ENCODE measurements at places on chromosomes 3 and 15.

DNA sequence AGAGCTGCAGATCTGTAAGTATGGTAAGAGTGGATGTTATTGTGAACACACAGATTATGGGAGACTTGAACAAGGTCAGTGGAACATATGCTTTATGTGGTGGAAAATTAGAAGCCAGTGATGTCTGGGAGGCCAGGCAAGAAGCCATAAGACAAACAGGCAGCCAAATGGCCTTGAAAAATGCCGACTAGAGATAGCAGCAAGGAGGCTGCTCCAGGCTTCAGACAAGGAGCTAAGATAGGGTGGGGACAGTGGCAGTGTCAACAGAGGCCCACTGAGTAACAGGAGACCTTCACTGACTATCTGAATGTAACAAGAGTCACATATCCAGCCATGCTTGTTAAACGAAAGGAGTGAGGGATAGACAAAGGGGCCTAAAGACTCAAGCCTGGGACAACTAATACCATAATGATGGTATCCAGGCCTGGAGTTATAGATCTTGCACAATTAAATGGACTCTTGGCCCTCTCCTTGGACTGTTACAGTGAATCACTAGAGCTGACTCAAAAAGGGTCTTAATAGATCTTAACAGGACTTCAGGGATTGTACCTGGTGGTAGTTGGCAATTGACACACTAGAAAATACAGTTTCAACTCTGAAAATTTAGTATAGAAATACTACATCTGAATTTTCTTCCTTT is 50.6 kb downstream of the CFAP20DC start:
- no peak for DNase-seq

- no peak for DNase-seq
Observed at GRCh38 chr3:5194341-5194740, 6.8 kb downstream of the EDEM1 start.

DNA sequence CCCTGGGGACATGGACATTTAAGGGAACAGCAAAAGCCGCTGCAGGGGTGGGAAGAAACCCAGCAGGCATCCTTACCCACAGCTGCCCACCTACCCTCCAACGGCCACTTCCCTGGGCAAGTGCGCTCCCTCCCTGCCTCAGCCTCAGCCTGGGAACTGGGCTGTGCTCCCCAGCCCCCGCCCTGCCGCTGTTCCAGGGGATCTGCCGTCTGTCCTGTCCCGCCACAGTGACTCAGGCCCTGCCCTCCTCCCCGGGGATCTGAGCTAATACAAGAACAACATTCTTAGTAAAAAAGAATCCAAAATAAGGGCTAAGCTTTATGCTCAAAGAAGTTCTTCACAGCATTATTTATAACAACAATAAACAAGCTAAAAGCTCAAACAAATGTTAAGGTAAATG is 7.4 kb upstream of the IQSEC1 start:
- DNase-seq, result no peak

- DNase-seq, result peak; percentile 17
Observed at GRCh38 chr3:141659821-141660613, 78.1 kb upstream of the RNF7 start.

- DNase-seq, result peak; percentile 46
Observed at GRCh38 chr15:40338041-40338657, 2.6 kb downstream of the CCDC9B start.

- DNase-seq, result no peak
Observed at GRCh38 chr3:20141851-20142250, 44.2 kb downstream of the SGO1 start.

DNA sequence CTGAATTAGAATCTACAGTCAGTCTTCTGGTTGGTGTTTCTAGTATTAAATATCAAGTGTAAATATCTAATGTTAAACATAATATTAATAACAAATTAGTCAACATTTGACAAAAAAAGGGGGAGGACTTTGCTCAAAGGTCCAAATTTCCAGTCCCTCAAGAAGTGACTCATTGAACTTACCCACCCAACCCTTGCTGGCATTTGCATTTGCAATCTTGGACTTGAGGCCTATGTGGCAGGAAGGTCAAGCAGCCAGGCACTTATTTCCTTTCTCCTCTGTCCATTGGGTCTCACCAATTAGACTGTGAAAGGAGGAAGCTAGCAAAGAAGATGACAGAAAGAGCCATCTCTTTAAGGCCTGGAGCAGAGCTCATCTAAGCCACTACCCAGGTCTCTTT is 174.0 kb downstream of the THRB start:
- no peak for DNase-seq

DNA sequence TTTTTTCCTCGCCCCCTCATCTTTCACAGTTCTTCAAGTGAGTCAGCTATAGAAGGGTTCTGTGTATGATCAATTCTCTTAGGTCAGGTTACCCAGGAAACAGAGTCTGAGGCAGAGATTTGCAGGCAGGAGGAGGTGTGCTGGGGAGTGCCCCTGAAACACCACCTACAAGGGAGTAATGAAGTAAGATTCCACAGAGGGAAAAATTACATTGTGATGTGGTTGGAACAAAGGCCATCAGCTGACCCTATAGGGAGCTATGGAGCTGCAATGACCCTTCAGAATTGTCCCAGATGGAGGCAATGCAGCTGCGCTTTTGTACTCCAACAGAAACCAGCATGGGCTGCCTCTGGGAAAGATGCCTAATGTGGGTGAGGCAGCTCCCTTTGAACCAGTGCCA is 142.2 kb upstream of the CNTN3 start:
- no peak for DNase-seq

- peak; percentile 58 for DNase-seq
Observed at GRCh38 chr3:140296796-140297352, 361.9 kb downstream of the CLSTN2 start.

DNA sequence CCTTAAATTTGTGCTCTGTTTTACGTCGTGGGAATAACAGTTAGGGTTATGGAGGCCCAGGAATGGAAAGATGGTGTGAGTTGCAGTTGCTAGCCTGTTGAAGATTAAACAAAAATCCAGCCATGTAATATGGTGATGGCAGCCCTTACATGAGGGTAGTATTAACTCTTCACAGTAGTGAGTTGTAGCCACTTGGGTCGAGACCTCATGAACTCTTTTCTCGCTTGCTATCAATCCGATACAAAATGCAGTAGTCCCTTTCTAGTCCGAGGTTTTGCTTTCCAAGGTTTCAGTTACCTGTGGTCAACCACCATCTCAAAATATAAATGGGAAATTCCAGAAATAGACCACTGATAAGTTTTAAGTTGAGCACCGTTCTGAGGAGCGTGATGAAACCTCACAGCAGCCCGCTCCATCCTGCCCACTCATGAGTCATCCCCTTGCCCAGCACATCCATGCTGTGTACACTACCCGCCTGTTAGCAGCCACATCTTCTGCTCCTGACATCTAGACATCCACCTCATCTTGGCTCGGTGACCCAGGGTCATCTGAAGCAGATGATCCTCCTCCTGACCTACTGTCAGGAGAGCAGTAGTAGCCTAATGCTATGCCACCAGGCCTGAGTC is 177.9 kb downstream of the CDIN1 start:
- no peak for DNase-seq

- no peak for DNase-seq
Observed at GRCh38 chr3:156098437-156099035, 21.8 kb upstream of the KCNAB1 start.

- no peak for DNase-seq
Observed at GRCh38 chr3:132911741-132912415, 126.3 kb upstream of the TMEM108 start.

GRCh38 chr3:189572249-189572648 is 58.9 kb upstream of the TP63 start:
- no peak for DNase-seq

DNA sequence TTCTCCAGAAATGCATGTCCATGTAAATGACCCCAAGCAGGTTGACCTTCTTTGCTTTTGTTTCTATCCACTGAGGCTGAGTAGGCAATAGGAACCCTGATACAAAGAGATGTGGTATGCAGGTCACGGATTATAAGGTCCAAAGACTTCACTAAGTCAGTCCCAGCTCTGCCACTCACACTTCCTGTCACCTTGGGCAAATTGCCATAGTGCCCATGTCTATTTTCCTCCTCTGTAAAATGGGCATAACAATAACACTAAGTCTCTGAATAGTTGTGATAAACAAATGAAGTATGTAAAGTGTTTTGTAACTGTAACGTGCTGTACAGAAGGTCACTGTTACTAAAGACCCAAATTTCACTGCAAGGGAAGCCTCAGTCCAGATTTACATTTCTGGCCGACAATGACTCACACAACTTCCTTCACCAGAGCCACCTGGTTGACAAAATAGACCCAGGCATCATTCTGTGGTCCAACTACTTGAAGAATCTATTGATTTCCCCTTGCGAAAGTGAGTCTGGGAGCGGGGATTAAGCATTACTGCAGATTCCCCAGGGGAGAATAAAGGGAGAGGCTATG is 175.4 kb upstream of the LPP start:
- DNase-seq, result no peak

GRCh38 chr3:72606005-72606800 is 242.0 kb downstream of the SHQ1 start:
- DNase-seq, result no peak

- DNase-seq, result no peak
Observed at GRCh38 chr15:70095408-70096214, 2.1 kb downstream of the TLE3 start.

DNA sequence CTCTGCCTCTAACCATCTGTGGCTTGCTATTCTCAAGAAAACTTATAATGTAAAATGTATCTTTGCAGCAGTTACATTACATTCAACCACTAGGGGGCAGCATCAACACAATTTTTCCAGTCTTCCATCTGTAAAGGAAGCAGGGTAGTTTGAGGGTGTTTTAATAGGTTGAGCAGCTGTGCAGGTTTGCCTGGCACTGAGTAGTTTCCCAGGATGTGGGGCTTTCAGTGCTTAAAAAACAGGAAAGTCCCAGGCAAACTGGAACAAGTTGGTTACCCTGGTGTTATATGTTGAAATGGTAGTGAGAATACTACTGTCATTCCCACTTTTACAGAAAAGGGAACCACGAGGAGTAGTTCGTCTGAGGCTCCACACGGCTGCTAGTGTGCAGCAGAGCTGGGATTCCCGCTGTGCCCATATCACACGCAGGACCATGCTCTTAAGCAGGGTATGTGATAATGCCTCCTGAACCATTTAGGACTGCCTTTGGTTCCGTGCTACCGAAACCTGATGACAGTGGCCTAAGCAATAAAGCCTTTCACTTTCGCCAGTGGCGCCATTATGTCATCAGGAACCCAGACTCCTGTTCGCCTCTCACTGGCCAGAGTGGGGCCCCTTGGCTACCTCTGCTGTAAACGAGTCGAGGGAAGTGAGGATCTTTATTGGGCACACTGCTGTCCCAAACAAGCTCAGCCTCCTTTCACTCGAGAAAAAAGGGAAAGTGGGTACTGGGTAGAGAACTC is 64.7 kb upstream of the ZBTB38 start:
- DNase-seq, result peak; percentile 83

- DNase-seq, result no peak
Observed at GRCh38 chr3:100697723-100698285, 11.5 kb upstream of the TFG start.

GRCh38 chr15:59105854-59106253 is 908 bp downstream of the CCNB2 start:
- DNase-seq, result no peak

DNA sequence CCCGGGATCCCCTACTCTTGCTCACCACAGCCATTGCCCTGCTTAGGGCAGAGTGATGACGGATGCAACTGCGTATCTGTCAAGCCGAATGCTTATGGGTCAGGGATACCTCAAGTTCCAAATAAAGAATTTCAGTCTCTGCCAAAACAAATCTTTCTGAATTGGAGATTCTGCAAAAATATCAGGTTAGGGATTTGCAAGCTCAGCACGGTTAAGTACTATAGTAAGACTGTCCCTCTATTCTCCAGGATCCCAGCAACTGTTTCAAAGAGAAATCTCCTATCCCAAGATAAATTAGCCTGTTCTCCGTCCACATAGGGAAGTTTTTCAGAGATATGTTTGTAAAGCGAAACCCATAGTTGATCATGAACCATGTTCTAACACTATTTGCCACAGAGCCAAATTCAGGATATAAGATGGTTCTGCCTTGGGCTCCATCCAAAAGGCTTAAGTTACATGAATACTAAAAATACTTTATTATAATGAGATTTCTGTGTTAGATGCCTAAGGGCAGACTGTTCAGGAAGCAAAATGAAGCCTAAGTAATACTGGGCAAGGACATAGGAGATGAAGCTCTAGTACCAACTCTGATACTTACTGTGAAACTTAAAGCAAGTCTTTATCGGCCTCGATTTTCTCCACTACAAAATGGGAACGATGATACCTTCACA is 100.1 kb upstream of the LPP start:
- no peak for DNase-seq

- no peak for DNase-seq
Observed at GRCh38 chr3:40715551-40715950, 190.8 kb downstream of the ZNF621 start.

- no peak for DNase-seq
Observed at GRCh38 chr3:146359841-146360240, 108.9 kb upstream of the PLSCR4 start.

DNA sequence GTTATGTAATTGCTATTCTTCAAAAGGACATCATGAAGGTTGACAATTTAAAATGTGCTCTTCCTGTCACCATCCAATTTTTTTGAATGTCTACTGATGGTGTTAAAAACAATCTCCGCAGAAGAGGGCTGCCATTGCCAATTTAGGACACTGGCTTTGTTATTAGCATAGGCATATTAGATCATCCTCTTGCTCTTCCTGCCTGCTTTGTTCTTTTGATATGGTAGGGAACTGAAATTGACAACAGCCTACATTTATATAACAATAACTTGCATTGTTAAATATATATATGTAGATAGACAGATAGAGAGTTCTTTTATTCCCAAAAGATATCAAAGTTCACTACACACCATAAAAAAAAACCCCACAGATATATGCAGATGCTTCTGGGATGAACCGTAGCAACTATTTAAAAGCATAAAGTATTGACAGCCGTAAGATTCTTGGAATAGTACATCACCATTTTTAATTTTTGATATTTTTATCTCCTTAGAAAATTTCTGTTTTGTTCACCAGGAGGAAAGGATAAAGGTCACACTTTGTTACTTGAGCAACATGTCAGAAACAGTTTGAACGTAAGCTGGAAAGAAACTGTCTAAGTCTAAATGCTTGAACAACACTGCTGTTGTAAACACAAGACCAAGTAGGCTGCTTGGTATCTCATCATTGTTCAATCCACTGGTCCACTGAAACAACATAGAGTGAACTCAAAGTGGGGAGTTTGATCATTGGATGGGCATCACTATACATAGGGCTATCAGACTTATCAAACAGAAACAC is 66.5 kb downstream of the MDFIC2 start:
- no peak for DNase-seq

GRCh38 chr3:168996622-168997021 is 666.9 kb downstream of the MECOM start:
- DNase-seq, result no peak

- DNase-seq, result no peak
Observed at GRCh38 chr3:149397528-149397927, 20.1 kb upstream of the TM4SF1 start.
